Right ventricle myocardium inferior (tissue), 1 donor: ENCODE measurements at places on chromosomes 1 and 21.

DNA sequence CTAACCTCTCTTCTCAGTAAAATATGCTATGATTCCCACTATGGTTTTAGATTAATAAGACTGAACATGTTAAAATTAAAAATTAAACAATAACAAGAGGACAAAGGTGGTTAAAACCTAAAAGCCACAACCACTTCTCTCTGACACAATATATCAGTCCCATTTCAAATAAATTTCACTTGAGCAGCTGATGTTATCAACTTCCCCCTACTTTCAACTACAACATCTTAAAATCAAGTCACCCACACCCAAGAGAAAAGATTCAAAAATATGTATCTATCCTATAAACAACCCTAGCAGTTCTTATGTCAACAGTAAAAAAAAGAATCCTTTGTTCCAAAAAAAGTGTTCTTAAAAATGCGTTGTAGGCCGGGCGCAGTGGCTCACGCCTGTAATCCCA, 7.5 kb downstream of the PUM1 start:
- no peak for DNase-seq

DNA sequence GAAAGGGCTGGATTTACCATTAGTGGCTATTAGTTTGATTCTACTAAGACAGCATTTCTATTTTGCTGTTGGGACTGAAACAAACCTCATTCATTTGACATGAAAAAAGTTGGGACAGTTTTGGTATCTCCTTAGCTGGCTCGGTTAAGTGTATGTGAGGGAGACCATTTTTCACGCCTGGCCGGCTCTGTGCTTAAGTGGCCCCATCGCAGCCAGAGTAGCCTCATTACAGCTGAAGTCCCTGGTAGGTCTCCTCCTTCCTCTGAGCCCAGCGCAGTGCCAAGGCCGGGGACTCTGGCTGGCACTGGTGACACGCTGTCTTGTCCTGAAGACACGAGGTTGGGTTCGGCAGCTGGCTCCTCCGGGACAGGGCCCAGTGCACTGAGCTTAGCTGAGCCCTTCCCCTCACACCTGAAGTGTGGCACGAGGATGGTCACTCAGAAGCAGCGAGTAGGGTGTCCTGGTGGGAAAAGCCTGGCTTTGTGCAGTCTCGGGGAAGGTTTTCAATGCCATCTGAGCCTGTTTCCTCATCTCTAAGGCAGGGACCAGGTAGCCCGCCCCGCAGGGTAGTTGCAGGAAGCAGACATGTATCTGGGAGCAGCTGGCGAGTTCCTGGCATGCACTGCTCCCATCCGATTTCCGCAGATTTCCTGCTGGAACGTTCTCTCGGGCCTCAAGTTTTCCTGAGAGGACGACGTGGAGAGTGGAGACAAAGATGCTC, 196.5 kb downstream of the DYRK1A start:
- DNase-seq, result peak; percentile 70

DNA sequence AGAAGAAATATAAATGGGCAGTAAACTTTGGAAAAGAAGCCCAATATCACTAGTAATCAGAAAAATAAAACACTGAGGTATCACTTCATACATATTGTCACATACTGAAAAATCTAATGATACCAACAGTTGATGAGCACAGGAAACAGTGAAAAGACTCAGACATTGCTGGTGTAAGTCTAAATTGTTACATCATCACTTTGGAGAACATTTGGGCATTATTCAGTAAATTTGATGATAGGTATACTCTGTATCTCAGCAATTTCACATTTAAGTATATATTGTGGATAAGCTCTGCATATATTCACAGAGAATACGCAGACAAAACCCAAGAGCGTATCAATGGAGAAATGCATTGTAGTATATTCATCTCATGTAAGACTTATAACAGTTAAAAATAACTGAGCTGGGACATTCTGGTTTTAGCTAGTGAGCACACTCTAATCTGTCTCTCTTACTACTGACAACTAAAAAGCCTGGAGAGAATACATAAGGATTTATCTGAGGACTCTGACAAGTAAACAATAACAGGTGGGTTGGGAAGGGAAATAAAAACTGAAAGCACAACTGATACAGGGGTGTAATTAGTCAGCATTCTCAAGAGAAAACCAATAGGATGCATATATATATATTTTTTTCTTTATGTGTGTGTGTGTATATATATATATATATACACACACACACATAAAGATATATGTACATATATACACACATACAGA, 212.7 kb upstream of the JUN start:
- no peak for DNase-seq

- DNase-seq, result no peak
Measured at GRCh38 chr21:35159881-35160280, 110.8 kb upstream of the RUNX1 start.

DNA sequence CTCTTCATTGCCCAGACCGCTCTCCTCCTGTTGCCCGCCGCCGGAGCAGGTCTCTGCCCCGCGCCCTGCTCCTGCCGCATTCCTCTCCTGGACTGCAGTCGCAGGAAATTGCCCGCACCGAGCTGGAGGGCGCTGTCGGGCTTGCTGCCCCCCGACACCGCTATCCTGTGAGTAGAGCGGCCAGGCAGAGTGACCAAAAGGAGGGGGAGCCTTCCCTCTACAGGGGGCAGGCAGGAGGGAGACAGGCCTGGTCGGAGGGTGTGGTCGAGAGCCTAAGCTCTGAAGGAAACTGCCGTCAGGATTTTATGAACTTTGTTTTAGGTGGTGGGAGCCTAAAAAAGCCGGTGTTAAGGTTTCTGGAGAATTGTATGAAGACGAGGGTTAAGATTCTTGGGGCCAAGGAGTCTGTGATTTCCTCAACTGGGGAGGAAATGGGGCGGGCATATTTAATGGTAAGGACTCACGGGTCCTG, 517 bp downstream of the LRIG2 start:
- DNase-seq, result no peak

- no peak for DNase-seq
Measured at GRCh38 chr1:43912607-43913006, 21.0 kb upstream of the ARTN start.

DNA sequence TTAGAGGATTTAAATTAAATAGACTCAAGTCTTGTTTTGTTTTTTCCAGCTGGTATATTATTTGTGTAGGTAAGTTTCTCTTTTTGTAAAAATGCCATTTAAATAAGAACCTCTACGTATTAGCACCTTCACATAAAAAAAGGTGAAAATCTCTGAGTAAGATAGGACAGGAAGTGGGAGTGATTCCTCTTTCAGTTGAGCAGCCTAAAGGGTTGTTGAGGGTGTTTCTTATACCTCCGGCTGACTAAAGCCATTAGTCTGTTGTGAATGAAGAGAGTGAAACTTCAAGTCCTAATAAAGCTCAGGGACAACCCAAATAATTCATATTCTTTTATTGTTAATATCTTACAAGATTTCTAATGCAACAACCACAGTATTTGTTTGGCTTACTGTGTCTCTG, 188.7 kb downstream of the CHRM3 start:
- no peak for DNase-seq
